ENCODE measurements at places on chromosomes 6 and 20.

DNA sequence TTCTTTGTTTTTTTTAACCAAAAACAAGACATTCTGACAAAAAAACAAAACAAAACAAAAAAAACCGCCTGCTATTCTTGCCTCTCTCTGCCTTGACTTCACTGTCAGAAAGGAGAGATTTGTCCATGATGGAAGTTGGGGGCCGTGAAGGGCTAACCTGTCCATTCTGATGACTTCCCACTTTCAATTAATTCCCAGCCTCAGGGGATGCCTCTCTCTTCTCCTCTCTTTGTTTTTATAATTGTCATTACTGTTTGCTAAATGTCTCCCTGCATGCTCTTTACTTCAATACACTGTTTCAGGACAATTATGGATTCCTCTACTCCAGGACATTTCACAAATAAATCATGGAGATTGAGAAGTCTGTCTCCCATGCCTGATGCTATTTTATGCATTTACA lies 130.5 kb upstream of the CNR1 start:
- DNase-seq, result no peak

GRCh38 chr20:33901132-33901523 lies 90.0 kb downstream of the CHMP4B start:
- DNase-seq, result no peak

DNA sequence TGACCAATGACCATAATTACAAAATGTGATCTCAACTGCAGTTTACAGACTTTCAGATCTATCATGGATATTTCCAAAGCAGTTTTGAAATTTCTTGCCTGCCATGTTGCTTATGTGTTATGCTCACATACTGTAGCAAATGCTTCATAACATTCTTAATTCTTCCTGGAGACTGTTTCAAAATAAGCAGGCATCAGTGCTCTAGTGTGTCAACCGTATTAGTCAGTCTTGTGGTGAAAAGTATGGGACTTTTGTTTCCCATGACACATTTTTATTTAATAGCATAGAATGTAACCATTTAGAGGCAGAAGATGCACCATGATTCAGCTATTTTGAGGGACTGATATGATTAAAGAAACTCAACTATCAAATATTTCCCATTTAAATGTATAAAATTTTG lies 1.7 kb downstream of the POPDC3 start:
- no peak for DNase-seq

- no peak for DNase-seq
Measured at GRCh38 chr20:44967207-44967807, 995 bp downstream of the STK4 start.

DNA sequence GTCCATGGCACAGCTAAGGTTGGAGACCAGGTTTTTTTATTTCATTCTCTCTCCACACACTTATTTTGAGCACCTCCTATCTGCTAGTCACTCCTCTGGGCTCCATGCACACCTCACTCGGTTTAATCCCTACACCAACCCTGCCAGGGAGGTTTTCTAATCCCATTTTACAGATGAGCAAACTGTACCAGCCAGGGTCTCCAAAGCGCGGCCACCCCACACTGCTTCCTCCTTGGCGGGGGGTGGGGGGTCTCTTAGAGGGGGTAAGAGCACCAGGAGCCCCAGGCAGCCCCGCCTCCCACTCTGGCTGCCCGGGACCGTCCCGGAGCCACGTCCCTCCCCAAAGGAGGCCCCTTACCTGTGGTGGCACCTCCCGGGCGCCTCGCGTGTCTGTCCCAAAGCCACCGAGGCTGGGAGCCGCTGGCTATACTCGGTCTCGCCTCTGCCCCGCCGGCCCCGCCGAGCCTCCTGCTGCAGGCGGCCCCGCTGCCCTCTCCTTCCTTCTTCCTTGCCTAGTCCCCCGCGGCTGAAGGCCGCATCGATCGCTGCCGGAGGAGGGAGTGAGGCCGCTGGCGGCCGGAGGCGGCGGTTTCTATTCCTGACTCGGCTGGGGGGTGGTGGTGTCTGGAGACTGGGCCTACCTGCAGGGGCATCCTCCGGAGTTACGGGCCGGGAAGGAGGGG lies at the start of gene KCNS1:
TSS of gene KCNS1 (minus strand) at position 565 of the 683 bp plus-strand sequence. CDS start 1,891 bp downstream, outside the sequence.
- no peak for DNase-seq

GRCh38 chr6:167879612-167880011 lies 52.9 kb downstream of the AFDN start:
- no peak for DNase-seq

DNA sequence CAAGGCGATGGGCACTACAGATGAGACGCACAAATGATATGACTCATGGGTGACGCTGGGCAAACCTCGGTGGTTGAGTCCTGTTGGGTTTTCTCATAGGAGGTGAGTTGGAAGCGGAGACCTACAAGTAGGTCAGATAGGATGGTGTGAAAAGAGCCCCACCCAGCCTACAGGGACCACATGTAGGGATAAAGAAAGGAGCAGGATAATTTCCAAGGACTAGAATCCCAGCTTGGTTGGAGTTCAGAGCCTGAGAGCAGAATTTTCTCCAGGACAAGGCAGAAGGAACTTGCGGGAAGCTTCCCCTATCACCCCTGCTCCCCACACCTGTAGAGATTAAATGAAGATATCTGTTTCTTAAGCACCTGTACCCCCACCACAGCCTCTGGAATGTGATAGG lies 489.7 kb upstream of the CDH4 start:
- no peak for DNase-seq

DNA sequence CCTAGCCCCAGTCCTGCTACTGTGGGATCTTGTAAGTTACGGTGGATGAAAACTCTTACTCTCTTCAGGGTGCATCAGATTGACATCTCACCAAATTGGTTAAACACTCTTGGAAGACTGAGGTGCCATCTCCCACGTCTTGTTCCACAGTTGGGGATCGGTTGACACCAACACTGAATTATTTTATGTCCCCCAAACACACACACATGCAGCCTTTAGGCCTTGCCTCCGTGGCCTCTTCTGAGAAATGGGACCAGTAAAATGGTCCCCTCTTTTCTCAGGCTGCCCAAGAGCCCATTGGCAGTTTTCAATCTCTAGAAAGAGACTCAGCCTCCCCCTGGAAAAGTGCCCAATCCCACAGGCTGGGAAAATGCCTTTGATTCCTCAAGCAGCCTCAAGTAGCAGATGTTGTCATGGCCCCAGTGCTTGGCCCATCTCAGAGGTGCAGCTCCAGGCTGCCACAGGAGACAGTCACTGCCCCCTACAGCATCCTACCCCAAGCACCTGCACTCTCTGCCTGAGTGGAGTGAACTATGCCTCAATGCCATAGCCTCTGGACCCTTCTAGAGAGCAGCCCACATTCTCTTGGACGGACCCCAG lies 163.9 kb downstream of the ANKRD60 start:
- DNase-seq, result no peak

DNA sequence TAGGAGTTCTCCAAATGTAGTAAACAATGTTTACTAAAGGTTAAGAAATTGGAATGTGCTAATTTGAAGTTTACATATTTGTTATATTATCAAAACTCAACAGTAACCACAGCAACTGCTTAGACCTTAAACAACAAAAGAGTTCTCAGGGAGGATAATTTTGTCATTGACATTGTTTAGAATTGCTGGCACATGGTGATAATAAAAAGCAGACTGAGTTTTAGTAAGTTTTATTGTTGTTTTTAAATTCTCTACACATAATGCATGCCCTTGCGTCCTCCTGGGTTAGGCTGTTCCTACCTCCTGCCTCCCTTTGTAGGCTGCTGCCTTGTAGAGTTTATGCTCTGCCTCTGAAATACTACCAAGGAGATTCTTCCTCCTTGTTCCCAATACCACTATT lies 28.7 kb downstream of the LAMA4 start:
- no peak for DNase-seq

GRCh38 chr6:140403020-140403419 lies 1028.6 kb upstream of the CITED2 start:
- no peak for DNase-seq

DNA sequence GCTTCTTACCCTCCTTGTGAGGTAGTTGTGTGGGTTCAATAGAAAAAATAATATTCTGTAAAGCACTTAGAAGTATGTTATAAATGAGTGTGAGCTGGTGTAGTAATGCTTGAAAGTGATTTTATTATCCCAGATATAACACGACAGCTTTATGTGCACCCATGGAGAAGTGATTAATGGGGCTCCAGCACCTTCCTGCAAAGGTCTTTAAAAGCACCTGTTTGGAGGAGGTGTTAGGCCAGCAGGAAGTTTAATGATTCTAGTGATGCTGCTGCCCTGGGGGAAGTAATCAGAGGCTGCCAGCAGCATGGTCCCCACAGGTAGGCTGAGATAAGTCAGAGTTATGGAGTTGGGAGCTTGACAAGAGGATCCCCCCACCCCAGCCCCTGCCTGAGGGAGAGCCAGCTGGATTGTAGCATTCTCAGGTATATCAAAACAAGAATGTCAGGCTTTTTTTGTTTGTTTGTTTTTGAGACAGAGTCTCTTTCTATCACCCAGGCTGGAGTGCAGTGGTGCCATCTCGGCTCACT lies 166.3 kb downstream of the PHACTR1 start:
- DNase-seq, result no peak

DNA sequence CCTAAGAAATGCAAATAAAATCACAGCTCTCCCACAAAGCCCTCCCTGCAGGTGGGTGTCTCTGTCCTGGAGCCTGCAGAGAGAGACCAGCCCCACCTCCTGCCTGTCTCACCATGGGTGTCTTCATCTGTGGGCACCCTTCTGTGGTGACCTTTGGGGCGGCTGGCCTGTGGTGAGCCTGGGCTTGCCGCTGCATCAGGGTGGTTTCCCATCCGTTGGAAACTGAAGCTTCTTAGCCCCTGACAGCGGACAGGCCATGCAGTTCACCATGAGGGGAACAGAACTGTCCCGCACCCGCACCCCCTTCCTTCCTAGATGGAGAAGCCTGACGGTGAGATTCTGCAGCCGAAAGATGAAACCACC lies 42.3 kb upstream of the FRMD1 start:
- no peak for DNase-seq

GRCh38 chr20:58629215-58629580 lies 21.9 kb upstream of the STX16 start:
- no peak for DNase-seq

- no peak for DNase-seq
Measured at GRCh38 chr6:155528982-155529453, 73.4 kb upstream of the NOX3 start.

DNA sequence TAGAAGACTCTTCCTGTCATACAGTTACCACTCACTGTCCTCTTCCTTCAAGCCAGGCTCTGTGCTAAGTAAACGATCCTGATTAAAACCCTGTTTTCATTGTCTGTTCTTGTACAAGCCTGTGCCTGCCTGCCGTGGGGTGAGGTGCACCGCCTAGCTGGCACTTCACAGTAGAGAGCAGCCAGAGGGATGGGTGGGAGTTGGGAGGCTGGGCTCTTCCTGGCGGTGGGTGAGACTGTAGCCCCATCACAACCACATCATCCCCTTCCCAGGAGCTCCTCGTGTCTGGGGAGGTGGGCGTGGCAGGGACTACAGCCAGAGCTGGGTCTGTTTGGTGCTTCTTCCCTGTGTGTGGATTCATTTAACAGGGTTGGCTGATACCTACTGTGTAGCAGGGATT lies 382.0 kb downstream of the TAF4 start:
- DNase-seq, result no peak

- DNase-seq, result no peak
Measured at GRCh38 chr20:52948491-52948890, 23.7 kb upstream of the TSHZ2 start.

- no peak for DNase-seq
Measured at GRCh38 chr6:1470040-1470439, 80.7 kb downstream of the FOXF2 start.

- no peak for DNase-seq
Measured at GRCh38 chr6:149063468-149063867, 254.0 kb upstream of the TAB2 start.

DNA sequence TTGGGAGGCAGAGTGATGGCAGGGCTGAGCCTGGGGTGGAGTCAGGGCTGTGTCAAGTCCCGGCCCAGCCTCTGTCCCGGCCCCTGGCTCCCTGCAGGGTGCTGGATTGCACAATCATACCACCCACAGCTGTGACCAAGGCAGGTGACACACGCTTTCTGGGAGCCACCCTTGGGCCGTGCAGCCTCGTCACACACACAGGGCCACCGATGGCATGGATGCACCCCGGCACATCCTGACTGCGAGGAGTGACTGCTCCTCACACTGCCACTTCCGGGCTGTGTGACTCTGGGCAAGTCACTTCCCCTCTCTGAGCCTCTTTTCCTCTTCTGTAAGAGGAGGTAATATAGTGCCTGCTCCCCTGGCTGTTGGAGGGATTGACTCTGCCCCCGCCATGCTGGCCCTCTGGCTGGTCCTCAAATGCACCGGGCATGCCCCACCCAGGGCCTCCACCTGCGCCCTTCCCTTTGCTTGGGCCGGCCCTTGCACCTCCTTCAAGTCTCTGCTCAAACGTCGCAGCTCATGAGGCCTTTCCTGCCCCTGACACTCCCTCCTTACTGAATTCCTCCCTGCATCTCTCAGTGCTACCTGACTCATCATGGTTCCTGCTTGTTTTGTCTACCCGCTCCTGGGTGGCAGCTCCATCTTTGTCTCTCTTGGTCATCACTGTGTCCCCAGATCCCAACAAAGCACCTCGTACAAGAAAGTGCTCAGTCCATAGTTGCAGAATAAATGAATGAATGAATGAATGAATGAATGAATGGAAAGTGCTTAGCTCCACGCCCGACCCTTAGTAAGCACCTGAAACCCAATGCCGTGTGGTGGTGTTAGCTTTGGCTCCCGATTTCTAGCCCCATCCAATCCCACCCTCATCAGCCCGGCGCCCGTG lies 93.5 kb downstream of the CEBPB start:
- DNase-seq, result no peak

DNA sequence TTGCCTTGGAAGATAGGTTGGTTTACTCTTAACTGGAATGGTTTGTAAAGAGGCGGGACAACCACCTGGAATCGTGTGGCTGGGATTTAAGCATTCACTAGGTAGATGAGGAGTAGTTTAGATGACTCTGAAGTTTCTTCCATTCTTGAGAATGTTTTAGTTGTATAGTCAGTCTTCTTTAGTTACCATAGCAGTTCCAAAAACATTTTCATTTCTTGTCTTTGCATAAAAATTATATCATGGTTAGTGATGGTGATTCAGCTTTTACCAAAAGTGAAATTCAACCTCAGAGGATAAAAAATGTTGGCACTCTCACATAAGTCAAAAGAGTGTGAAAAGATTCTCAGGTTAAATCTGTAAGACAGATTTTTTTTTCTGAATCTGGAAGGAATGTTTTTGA lies 70.3 kb downstream of the SMAP1 start:
- DNase-seq, result no peak

DNA sequence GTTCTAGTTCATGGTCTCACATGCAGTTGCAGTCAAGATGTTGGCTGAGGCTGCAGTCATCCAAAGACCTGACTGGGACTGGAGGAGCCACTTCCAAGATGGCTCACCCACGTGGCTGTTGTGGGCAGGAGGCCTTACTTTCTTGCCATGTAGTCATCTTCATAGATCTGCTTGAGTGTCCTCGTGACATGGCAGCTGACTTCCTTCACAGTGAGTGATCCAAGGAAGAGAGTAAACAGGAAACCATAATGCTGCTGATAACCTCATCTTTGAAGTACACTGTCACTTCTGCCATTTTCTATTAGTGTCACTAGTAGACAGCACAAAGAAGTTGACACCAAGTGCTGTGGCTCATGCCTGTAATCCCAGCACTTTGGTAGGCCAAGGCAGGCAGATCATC lies 40.1 kb upstream of the AKIRIN2 start:
- DNase-seq, result peak; percentile 27
